ENCODE measurements at places on chromosomes 7 and 10.

DNA sequence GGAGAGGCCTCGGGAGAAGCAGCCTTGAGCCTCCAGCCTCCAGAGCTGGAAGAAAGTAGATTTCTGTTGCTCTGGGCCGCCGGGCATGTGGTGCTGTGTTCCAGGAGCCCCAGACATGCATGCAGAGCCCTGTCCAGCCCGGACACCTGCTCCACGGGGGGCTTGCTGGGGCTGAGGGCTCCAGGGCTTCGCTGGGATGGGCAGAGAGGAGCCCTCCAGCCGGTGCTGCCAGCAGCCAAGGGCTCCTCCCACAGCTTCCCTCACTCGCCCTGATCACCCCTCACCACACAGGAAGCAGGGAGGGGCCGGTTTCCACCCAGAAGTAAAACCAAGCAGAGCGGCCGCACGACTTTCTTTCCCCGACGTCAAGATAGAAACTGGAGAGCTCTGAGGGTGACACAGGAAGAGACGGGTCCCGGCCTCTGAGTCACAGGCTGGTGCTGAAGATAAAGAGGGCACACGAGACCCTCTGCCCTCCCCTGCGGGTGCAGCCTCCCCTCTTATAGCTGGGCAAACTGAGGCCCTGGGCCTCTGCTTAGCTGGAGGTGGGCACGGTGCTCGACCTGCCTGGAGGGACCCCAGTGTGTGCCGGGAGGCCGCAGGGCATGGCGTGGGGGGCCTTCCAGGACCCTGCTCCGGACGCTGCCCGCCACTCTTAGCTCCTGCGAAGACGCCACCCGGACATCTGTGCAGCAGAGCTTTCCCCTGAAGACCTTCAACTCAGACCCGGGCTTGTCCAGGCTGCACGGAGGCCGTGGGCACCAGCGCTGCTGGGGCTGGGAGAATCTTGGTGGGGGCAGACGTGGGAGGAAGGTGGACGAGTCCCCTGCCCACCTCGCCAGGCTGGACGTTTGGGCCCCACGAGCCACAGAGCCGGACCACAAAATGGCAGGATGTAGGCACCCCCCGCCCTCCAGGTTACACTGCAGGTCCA is 31.1 kb downstream of the ADAP1 start:
- H3K27me3 ChIP-seq: no peaks in the 10 kb centered on the region
- H3K27ac ChIP-seq: peak overlapping the region; percentile 84
- H3K4me1 ChIP-seq: no peaks in the 10 kb centered on the region
- peak; percentile 63 for DNase-seq

GRCh38 chr10:58608826-58609531 is 96.3 kb downstream of the BICC1 start:
- DNase-seq: no peak
- H3K4me1 ChIP-seq: no peaks in the 10 kb centered on the region
- no peaks in the 10 kb centered on the region for H3K36me3 ChIP-seq
- H3K4me3 ChIP-seq: no peak overlapping the region
- H3K27ac ChIP-seq: no peak overlapping the region

DNA sequence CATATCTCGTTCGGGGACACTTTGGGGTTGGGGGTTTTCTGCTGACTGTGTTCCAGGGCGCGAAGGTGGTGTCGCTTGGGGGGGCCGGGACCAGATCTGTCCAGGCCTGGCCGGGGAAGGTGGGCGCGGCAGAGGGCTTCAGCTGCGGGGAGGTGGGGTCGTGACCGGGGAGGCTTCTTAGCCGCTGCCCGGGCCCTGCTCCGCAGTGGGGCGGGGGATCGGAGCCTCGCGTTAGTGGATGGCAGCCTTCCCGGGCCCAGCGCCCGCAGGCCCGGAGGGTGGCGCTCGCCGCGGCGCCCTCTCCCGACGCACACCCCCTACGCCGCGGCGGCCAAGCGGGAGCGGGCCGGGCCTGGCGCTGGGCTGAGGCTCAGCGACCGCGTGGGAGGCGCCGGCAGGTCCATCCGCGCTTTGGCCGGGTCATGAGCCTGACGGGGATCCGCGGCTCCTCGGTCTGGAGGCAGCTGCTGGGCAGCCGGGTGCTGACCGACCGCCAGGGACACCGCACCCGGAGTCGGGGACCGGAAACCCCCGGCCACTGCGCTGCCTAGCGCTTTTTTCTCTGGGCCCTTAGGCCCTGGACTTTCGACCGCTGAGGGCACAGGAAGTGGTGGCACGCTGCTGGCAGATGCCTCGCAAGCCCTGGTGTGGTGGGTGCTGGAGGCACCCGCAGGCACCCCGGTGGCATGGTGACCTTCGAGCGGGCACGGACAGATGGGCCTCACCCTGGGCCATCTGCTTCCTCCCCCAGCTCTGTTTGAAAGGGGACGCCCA is 1.2 kb downstream of the AGAP3 start:
- peak overlapping the region; percentile 67 for H3K27ac ChIP-seq
- H3K36me3 ChIP-seq: no peaks in the 10 kb centered on the region
- DNase-seq: no peak
- peak overlapping the region; percentile 94 for H3K4me3 ChIP-seq
- H3K4me1 ChIP-seq: peaks cover 81% of the 10 kb centered on the region

DNA sequence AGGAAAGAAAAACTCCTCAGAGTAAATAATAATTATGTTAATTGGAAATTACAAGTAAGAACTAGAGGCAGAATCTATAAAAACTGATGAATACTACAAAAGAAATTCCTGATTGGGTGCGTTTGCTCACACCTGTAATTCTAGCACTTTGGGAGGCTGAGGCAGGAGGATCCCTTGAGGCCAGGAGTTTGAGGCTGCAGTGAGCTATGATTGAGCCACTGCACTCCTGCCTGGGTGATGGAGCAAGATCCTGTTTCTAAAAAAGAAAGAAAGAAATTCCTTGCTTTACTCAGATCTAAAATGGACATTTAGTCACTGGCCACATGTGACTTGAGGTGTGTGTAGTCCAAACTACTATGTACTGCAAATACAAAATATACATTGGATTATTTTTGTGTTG is 42.0 kb downstream of the MCU start:
- no peaks in the 10 kb centered on the region for H3K27me3 ChIP-seq
- H3K36me3 ChIP-seq: no peaks in the 10 kb centered on the region
- H3K27ac ChIP-seq: no peak overlapping the region
- peaks cover 11% of the 10 kb centered on the region for H3K4me1 ChIP-seq
- no peak for DNase-seq
- no peak overlapping the region for H3K4me3 ChIP-seq
